ENCODE measurements at places on chromosomes 7 and 10.

DNA sequence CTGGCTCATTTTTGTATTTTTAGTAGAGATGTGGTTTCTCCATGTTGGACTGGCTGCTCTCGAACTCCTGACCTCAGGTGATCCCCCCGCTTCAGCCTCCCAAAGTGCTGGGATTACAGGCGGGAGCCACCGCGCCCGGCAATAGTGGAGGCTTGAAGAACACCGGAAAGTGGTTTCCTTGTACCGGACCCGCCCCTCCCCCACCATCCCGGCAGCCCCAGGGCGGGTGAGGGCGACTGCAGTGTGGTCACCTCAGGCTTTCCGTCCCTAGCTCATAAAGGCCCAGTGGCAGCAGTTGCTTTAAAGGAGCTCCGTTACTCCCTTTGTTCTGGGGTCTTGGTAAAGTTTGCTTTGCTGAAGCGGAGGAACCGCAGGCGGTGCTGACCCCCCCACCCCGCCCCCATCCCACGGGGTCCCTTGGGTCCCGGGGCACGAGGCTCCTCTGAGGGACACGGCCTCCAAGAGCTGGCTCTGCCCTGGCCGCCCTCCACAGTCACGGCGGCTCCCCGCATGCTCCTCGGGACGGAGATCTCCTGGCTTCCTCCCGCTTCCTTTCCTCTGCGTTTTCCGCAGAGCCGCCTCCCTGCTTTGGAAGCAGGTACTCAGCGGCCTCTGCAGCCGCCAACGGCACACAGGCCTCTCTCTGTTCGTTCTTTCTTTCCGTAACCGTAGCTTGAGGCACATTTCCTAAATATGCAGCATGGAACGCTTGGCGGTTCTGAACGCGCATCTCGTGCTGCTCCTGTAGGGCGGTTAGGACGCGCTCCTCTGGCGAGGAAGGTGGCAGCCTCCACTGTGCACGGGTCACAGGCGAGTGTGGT is 77.3 kb downstream of the DNAJB6 start:
- no peak for DNase-seq

DNA sequence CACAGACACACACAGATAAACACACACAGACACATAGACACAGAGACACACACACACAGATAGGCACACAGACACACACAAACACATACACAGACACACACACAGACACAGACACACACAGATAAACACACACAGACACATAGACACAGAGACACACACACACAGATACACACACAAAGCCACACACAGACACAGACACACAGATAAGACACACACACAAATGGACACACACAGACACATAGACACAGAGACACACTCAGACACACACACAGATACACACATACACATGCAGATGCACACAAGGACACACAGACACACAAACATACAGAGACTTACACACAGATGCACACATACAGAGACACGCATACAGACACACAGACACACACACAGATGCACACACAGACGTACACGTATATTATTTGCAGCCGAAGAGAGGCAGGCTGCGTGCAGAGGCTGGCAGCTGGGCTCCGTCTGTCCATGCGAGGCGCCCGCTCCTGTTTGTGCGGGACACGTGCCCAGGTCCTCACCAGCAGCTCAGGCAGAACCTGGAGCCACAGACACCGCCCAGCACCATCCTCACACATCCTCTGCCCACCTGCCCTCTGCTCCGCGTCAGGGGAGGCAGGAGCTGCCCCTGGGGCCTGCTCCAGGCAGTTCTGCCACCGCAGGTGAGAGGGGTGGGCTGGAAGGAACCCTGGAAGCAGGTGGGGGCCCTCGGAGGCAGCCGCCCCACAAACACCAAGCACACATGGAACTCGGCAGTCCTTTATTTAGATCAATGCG is 1.2 kb downstream of the CALML5 start:
- no peak for DNase-seq

- DNase-seq: no peak
These were observed 918 bp upstream of the RPEL1 start for GRCh38 chr10:103244666-103245271.

GRCh38 chr7:142454862-142455261 is 197.0 kb upstream of the PRSS58 start:
- DNase-seq: no peak

DNA sequence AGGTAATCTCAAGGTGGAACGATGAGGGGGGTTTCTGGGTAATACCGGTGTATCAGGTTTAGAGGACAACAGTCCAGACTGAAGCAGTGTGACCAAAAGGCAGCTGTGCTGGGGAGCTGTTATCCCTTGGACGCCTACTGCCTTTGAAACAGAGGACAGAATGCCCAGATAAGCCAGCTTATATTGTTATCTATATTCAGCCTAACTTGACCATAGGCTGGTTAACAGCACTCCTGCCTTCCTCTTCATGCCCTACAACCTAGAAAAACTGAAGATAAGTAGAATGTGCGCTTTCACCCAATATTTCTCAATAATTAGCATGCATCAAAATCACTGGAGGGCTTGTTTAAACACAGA is 44.9 kb downstream of the IL6 start:
- DNase-seq: no peak

- DNase-seq: no peak
These were observed 18.8 kb downstream of the FIGNL1 start for GRCh38 chr7:50431316-50431715.

GRCh38 chr7:70620333-70621055 is 511.4 kb upstream of the GALNT17 start:
- DNase-seq: no peak

DNA sequence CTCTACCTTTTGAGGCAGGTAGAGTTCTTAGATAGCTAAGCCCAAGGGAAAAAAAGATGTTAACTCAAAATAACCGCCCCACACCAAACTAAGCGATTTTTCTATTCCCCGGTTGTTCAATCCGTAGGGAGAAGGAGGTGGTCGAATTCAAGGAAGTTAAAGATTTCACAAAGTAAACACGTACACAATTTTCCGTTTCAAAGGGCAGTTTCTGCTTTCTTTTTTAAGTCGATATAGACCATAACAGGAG is 842 bp downstream of the KBTBD2 start:
- no peak for DNase-seq

DNA sequence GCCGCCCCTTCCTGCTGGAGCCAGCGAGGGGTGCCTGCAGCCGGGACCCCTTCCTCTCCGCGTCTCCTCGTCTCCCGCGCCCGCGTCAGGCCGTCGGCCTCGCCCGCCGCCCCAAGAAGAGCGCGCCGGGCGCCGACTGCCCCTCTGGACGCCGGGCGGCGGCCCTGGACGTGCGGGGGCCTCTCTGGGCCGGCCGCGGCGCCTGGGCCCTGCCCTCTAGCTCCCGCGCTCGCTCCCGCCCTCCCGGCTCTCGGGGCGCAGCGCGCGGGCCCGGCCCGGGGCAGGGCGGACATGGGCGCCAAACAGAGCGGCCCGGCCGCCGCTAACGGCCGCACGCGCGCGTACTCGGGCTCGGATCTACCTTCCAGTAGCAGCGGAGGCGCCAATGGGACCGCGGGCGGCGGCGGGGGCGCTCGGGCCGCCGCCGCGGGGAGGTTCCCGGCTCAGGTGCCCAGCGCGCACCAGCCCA is 704 bp downstream of the ZNRF2 start:
- no peak for DNase-seq

GRCh38 chr7:1530946-1531262 is 402 bp downstream of the MAFK start:
- DNase-seq: no peak

- no peak for DNase-seq
These were observed 213.1 kb downstream of the CXCL12 start for GRCh38 chr10:44171765-44172164.

- DNase-seq: no peak
These were observed 50.4 kb upstream of the MSMB start for GRCh38 chr10:46096446-46096845.

DNA sequence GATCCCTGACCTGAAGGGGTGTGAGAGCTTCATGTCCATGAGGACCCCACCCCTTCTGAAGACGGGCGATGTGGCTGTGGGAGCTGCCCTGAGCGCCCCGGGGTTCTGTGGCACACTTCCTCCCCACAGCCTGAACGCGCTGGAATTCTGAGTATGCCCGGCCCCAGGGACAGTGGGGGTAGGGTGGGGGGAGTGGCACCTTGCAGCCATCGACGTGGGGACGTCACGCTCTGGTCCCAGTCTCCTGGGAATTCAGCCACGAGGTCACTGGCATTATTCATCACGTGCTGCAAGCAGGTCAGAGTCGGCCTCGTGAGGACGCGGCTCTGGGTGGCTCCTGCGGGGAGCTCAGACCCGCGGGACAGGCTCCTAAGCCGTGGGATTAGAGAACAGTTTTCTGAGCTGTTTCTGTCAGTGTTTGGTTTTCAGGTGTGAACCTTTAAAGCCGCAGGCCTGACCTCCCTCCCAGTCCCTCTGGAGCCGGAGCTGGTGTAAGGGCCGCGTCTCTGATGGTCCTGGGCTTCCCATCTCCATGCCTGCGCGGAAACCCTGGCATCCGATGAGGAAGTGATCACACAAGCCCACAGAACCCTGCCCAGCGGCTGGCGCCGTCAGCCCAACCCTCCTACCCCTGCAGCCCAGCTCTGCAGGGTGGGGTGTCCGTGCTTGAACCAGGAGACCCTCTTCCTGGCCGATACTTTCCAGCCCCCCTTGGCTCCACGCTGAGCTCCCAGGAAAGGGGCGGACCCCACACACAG is 16.1 kb downstream of the GPR146 start:
- DNase-seq: no peak

DNA sequence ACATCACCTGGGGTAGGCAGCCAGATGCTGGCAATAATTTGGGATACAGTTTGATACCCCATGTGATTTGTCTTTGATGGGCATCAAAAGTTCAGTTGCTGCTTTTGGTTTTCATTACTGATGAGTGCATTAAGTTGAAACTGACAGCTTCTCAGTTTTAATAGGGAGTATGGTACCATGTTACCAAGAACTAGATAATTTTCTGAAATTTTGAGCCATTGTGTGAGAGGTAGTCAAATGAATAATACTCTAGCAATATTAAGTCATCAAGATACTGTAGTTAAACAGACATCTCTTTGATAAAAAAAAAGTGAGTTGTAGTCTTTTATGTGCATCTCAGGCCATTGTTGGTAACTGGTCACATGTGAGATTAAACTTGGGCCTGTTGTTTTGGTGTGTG is 71.5 kb downstream of the ST7 start:
- DNase-seq: no peak

DNA sequence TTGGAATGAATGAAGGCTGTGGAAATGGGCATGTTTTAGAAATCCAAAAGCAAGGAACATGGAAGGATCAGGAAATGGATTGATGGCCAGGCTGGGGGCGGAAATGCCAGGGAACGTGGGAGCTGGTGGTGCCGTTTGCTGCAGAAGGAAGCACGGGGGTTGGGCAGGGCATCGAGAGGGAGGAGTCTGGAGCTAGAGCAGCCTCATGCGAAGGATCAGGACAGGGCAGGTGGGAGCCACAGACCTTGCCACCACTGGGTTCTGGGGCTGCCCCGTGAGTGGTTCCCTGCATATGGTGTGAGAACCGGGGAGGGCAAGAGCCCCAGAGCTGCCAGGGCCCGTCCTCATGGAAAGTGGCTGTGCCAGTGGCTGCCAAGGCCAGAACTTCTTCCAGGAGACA is 193.8 kb upstream of the ZNF32 start:
- DNase-seq: no peak

DNA sequence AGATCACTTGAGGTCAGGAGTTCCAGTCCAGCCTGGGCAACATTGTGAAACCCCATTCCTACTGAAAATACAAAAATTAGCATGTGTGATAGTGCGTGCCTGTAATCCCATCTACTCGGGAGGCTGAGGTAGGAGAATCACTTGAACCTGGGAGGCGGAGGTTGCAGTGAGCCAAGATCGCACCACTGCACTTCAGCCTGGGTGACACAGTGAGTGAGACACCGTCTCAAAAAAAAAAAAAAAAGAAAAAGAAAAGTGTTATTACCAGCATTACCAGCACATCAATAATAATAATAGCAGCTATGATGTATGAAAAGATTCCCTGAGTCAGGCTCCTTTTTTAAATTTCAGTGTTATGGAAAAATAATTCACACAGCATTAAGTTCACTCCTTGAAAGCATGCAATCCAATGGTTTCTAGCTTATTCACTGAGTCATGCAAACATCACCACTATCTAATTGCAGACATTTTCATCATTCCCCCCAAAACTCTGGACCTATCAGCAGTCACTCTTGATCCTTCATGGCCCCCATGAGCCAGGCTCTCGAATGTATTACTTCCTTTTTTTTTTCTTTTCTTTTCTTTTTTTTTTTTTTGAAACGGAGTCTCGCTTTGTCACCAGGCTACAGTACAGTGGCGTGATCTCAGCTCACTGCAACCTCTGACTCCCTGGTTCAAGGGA is 228.4 kb downstream of the FANK1 start:
- DNase-seq: no peak

DNA sequence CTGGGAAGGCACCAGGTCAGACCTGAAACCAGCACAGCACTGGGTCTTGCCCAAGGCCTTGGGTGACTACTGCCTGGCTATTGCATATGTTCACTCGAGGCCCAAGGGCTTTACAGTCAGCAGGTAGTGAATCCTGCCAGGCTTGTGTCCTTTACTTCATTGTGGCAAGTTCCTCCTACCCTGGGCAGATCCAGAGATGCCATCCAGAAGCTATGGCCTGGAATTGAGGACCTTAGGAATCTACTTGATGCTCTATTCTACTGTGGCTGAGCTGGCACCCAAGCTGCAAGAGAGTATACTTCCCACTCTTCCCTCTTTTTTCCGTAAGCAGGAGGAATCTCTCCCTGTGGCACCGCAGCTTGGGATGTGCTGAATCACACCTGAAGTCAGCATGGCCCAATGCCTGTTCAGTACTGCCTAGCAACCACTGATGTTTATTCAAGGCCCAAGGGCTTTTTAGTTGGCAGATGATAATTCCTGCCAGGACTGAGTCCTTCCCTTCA is 246.7 kb upstream of the CTBP2 start:
- DNase-seq: no peak

- DNase-seq: no peak
These were observed 6.9 kb upstream of the MXI1 start for GRCh38 chr10:110200503-110200902.

DNA sequence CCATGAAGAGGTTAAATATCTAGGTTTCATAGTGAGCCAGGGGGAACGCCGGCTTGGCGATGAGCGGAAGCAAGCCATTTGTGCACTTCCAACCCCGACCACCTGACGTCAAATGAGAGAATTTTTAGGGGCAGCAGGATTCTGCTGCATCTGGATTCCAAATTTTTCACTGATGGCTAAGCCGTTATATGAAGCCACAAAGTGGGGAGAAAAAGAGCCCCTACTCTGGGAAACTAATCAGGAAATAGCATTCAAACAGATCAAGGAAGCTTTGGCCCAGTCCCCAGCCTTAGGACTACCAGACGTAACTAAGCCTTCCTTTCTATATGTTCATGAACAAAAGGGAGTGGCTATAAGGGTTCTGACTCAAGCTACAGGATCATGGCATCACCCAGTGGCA is 12.9 kb upstream of the ADCK2 start:
- DNase-seq: no peak

All from BJ (cell line).